NCI-H1930 (cell line): ENCODE measurements at places on chromosomes 7 and 10.

DNA sequence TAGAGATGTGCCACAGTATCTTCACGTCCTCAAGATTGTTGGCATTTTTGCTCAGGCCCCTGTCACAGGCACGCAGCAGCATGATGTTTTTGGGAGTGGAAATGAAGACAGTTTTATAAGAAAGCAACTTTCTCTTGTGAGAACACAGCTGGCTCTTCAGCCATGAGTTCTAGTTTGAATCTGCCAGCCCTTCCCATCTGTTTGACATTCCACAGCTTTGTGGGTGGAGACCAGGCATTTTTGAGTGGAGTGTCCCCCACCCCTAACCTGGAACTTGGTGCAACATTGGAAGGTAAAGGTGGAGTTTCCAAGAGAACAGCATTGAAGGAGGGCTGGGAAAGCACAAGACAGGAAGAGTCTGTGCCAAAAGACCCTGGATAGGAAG, 253.1 kb upstream of the IGFBP3 start:
- DNase-seq = no peak

DNA sequence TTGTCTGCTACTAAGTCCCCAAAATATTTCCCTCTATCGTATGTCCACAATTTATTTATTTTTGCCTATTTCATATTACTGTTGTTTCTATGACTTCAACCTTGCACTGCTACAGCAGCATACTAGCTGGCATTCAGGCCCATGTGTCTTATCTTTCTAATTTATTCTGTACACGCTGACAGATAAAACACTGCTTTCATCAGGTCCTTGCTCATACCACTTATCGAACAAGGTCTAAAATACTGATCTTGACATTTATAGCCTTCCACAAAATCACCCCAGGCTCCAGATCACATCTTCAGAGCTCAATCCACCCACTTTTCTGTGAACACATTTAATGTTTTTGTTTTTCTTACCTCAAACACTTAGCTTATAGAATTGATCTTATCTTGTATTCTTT, 374.6 kb downstream of the THSD7A start:
- no peak for DNase-seq

GRCh38 chr10:124068929-124069328, 24.5 kb downstream of the CHST15 start:
- DNase-seq = no peak

DNA sequence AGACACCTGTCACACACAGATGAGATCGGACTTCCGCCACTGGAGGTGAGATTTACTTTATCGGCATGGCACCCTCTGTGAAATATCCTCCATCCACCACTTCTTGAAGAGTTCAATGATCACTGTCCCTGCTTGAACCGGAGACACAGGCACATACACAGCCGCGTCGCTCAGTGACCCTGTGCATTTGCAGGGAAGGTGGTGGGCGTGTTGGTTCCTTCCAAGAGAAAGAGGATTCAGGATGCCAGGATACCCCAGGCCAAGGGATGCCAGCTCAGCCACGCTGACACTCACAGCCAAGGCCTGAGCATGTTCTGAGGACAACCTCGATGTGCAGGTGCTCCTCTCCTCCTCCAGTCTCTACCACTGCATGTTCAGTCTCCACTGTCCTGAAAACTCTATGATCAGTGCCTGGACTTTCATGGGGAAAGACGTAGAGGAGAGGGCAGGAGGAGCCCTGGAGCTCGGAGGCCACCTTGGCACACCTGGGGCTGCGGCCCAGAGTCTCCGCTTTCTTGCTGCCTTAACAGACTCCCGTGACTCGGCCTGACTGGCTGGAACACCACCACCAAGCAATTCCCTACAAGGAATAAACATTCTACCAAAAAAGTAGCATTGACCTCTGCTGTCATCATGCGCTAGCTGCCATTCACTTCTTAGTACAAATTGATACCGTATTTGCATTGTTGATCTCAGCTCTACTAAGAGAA, 115.2 kb downstream of the TCERG1L start:
- no peak for DNase-seq

GRCh38 chr7:157379493-157379892, 42.7 kb downstream of the DNAJB6 start:
- no peak for DNase-seq

DNA sequence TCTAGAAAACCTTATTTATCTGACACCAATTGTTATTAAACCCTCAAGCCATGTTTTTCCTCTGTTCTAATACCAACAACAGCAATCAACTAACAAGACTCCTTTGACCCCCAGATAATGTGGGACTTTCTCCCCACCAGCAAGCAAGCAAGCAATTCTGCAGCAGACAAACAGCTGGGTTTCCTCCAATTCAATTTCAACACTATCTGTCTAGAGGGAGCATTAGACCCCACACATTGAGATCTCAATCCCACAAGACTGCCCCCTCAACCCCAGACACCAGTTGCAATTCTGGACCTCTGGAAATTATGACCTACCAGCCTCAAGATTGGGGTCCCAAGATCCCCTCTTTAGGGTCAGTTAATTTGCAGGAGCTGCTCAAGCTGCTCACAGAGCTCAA, 89.4 kb upstream of the TMEM26 start:
- no peak for DNase-seq

DNA sequence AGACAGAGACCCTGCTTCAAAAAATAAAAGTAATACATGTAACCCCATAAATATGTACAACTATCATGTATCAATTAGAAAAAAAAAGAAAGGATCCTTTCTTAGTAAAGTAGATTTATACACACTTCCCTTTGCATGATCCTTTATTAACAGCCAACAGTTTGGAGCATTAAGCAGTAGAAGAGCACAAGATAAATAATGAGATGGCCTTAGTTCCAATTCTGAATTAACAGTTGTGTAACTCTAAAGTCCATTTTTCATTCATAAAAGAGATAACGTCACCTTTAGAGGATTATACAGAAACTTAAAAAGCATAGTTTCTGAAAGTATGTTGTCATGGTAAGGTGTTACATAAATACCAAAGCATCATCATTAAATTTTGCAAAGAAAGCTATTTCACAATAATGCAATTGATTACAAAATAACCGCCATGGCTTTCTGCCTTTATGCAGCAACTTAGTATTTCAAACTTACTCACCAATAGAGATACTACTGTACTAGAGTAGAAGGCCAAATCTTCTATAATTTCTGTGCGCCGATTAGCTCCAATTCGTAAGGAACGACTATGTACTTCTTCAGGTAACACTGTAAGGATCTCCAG, 40.3 kb downstream of the TNPO3 start:
- DNase-seq = no peak

- no peak for DNase-seq
Measured at GRCh38 chr7:85341973-85342372, 155.1 kb upstream of the SEMA3D start.

DNA sequence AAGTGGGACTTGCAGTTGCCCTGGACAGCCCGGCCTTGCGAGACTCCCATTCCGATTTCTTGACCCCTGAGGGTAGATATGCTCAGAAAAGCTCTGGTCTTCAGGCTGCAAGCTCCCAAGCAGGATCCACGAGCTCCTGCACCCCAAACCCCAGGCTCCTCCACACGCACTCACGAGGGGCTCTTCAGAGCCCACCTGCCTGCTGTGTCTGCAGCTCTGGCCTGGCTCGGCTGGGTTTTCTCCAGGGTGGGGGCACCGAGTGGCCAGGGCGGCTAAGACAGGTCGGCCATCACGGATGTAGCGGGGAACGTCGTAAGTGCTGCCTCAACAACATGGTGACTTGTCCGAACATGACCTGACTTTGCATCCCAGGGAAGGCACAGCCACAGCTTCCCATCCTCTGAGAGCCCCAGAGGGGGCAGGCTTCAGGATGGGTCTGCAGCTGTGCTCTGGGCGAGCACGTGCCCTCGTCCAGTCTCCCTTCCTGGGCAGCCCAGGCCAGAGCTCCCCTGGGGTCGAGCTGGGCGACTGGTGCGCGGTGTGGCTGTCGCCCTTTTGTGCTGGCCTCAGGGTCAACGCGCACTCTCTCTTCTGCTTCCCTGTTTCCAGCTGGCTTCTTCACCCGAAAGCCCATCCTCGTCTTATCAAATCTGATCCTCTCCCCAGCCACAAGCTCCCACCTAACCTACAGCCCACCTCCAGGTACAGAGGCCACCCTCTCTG, 415.3 kb downstream of the DNAJB6 start:
- DNase-seq = no peak

DNA sequence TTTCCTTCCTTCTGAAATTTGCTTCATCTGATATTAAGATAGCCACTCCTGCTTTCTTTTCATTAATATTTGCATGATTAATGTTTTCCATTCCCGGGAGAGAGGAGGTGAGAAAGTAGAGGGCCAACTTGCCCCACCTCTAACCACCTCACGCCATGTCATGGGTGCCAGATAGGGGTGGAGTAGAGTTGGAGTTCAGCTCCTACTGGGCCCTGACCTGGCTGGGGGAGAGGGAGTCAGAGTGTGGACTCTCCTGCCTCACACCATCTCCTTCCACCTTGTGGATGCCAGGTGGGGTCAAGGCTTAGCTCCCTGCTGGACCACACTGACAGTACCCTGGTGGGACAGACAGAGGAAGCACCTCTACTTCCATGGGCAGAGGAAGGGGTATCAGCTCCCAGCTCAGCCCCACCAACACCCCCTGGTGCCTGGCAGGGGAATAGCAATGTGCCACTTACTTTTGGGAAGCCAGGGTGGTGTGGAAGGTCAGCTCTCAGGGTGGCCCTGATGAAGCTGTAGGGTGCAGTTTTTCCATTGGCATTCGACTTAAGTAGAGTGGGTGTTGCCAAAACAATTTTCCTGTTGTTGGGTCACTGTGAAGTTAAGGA, 28.0 kb downstream of the CHST12 start:
- no peak for DNase-seq

- no peak for DNase-seq
Measured at GRCh38 chr10:98269435-98269912, 1.5 kb upstream of the LOXL4 start.

DNA sequence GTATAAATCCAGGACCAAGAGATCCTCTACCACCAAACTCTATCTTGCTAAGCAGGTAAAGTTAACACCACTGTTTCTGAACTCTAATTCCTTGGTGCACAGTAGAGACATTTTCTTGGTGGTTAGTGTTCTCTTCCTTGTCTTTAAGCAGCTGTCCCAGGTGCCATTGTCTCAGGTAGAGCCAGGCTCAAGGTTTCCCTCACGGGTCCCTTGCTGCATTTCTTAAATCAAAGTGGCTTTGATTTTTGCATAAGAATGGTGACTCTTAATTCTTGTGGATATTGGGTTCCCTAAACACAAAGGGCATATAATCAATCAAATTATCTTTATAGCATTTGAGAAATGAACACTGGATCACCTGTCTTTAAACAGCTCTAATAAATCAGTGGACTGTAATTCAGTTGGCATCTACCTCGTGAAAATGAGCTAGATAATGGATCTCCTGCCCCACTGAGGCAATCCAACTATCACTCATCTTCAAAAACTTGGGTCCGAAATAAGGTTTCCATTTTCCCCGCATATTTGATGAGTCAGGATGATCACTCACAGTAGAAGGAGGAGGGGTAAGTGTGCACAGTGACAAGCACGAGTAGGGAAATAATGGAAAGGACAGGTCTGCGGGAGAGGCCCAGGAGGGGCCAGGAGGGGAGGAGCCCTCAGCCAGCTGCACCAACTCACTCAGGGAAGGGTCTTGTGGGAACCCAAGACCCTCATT, 2.4 kb downstream of the ABCC2 start:
- DNase-seq = no peak

- no peak for DNase-seq
Measured at GRCh38 chr10:31908157-31908556, 20.5 kb downstream of the ARHGAP12 start.

DNA sequence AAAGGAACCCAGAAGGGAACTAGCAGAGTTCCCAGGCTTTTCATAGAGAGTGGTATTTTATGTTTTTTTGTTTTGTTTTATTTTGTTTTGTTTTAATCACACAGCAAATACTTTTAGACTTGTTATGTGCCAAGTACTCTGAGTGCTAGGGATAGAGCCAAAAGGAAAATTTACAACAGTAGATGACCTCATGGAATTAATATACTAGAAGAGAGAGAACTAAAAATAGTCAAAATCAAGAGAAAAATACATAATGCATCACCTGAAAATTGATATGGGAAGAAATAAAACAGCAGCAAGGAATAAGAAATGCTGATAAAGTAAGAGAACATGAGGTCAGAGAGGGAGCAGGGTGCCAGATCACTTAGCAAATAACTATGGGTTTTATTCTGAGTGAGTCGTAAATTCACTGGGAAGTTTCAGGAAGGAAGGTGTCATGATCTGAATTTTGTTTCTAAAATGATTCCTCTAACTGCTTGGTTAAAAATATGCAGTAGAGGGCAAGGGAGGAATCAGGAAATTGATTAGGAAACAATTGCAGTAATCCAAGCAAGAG, 351.0 kb downstream of the ANKRD7 start:
- no peak for DNase-seq
